ENCODE measurements at places on chromosomes 6 and 20. TPM values are rescaled to one million over a fixed set of nuclear protein-coding genes. Genes with fewer than 3 reads are reported as not detected.

The PET117 gene
- polyA plus RNA-seq: 13.9 TPM

The PAX1 gene
- polyA plus RNA-seq: not detected

The PTCHD4 gene
- polyA plus RNA-seq: 0.29 TPM

- no peak overlapping the region for H3K4me3 ChIP-seq
- peak overlapping the region; percentile 56 for H3K27ac ChIP-seq
- no peaks in the 10 kb centered on the region for H3K36me3 ChIP-seq
- H3K4me1 ChIP-seq: peaks cover 11% of the 10 kb centered on the region
Observed at GRCh38 chr6:52594221-52594620, 17.4 kb upstream of the TRAM2 start.

DNA sequence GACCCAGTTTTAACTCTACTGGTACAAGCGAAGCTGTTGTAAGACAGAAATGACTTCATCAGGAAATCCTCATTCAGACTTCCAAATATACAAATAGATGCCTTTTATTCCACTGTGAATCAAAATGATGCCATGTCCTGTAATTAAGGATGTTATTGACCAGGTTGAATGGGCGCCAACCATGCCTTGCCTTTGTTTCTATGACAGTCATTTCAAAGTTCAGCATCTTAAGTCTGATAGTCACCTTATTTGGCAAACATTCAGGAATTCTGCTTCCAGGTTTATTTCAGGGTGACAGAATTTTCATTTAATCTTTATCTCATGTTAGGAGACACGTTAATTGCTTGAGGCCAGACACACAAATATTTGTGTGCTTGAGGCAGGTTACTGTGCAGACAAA is 592.8 kb upstream of the JAG1 start:
- H3K27ac ChIP-seq: no peak overlapping the region
- H3K4me3 ChIP-seq: no peak overlapping the region
- no peaks in the 10 kb centered on the region for H3K36me3 ChIP-seq
- peaks cover 8% of the 10 kb centered on the region for H3K4me1 ChIP-seq

DNA sequence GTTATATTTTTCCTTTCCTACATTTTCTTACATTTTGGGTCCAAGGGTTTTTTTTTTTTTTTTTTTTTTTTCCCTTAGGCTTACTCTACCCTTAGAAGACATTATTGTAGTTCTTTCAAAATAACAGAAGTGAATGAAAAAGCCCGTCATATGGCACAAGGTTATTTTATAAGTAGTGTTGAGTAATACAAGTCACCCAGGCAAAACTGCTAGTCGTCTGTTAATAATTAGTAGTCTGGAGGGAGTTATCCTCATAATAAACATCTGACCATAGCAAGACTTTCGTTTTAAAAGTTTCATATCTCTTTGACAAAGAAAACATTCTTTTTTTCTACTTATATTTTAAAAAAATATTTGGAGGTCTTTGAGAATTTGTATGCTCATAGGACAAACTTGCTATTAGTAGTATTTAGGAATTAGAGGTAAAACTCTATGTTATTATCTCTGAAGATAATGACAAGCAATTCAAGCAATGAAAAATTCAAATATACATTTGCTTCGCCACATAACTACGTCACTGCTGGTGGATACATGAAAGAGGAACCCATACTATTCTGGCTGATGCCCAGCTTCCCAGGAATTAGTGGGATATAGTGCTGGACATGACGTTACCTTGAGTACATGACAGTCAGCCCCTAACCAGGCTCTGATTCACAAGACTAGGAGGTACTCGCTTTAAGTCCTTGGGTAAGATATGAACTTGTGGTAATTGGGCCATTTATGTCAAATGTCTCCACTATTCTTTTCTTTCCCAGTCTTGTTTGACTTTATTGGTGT is 532.8 kb downstream of the GRIK2 start:
- no peak overlapping the region for H3K4me3 ChIP-seq
- H3K27ac ChIP-seq: no peak overlapping the region

GRCh38 chr20:61789329-61789728 is 276.4 kb downstream of the TAF4 start:
- H3K36me3 ChIP-seq: no peaks in the 10 kb centered on the region
- no peak overlapping the region for H3K27ac ChIP-seq
- H3K4me1 ChIP-seq: no peaks in the 10 kb centered on the region
- no peak overlapping the region for H3K4me3 ChIP-seq

GRCh38 chr6:35294308-35294945 is 3.2 kb upstream of the DEF6 start:
- H3K36me3 ChIP-seq: no peaks in the 10 kb centered on the region
- peaks cover 31% of the 10 kb centered on the region for H3K4me1 ChIP-seq
- no peaks in the 10 kb centered on the region for H3K27me3 ChIP-seq
- no peak overlapping the region for H3K4me3 ChIP-seq
- no peak for DNase-seq
- H3K27ac ChIP-seq: no peak overlapping the region

GRCh38 chr6:149157126-149157525 is 160.4 kb upstream of the TAB2 start:
- H3K27ac ChIP-seq: no peak overlapping the region
- H3K4me1 ChIP-seq: no peaks in the 10 kb centered on the region

DNA sequence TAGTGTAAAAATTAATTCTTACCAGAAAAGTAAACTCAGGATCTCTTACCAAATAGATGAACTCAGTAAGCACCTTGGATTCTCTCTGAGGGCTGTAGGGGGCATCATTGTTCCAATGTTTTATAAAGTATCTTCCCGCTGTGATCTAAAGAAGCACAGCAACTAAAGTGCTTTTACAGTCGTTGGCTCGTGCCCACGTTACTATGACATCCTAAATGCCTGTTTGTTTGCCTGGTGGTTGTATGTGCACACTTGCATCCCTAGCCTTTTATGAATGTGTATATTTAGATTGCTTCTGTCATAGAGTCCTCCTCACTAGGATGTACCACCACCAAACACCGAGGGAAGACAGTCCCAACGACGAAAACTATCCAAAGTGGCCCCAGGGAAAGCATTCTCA is 34.5 kb downstream of the SLX4IP start:
- DNase-seq: peak; percentile 91
- H3K4me3 ChIP-seq: no peak overlapping the region
- H3K27ac ChIP-seq: peak overlapping the region; percentile 60
- H3K4me1 ChIP-seq: peaks cover 5% of the 10 kb centered on the region
- H3K27me3 ChIP-seq: no peaks in the 10 kb centered on the region

DNA sequence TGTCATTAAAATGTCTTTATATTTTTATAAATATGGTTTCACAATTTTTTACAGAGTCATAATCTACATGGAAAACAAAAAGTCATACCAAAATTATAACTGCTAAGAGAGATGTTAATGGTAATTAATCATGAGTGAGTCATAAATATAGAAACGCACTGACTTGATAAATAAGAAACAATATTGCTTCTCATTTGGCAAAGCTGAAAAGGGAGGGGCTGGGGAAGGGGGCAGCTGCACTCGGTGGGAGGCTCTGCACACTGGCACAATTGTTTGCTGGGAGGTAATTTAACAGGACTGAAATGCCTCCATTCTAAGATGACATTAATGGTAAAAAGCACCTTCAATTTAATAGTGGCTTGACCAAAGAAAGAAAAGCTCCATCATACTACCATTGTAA is 133.3 kb upstream of the AGPAT4 start:
- no peaks in the 10 kb centered on the region for H3K27me3 ChIP-seq
- no peak overlapping the region for H3K27ac ChIP-seq
- no peak overlapping the region for H3K4me3 ChIP-seq
- no peaks in the 10 kb centered on the region for H3K36me3 ChIP-seq
- DNase-seq: no peak

DNA sequence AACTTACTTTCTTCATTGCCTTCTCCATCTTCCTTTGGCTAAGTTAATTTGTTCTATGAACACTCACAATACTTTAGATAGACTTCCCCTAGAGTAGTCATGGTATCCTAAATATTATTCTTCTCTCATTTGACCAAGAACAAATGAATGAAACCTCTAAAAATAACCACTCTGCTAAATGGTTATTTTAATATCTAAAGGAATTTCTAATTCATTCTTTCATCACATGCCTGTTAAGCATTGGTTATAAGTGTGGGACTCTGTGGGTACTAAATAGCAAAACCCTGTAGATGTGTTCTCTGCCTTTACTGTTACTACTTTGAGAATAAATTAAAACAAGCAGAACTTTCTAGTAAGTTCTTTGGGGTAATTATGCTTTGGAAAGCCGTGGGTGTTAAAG is 138.9 kb downstream of the EYA4 start:
- H3K27me3 ChIP-seq: no peaks in the 10 kb centered on the region
- H3K27ac ChIP-seq: no peak overlapping the region
- H3K36me3 ChIP-seq: no peaks in the 10 kb centered on the region
- H3K4me1 ChIP-seq: no peaks in the 10 kb centered on the region
- no peak for DNase-seq
- no peak overlapping the region for H3K4me3 ChIP-seq

DNA sequence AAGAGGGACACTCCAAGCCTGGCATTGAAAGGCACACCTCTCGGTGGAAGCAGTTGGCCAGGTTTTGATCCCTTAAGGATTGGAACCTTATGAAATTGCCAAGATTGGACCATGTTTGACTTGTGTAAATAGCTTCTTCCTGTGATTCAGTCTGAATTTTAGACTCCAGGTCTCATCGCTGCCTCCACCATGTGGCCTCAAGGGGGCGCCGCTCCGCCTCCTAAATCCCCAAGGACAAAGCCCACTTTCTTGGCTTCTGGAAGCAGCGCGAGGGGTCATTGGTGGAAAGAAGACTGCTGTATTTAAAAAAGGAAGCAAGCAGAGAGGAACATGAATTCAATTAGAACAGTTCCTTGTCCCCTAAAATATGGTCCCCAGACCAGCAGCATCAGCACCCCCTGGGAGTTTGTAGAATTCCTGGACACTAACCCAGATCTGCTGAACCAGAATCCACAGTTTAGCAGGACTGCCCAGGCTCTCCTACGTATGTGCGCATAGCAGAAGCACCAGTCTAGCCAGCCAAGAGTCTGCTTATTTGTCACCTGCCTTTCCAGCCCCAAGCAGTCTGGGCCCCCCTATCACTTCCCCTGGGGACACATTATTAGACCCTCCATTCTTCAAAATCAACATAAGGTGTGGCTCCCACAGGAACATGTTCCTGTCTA is 108.5 kb downstream of the LY86 start:
- no peaks in the 10 kb centered on the region for H3K36me3 ChIP-seq
- DNase-seq: no peak
- H3K27ac ChIP-seq: peak overlapping the region; percentile 88
- H3K27me3 ChIP-seq: no peaks in the 10 kb centered on the region
- H3K4me3 ChIP-seq: no peak overlapping the region
- peaks cover 36% of the 10 kb centered on the region for H3K4me1 ChIP-seq
